Gastroesophageal sphincter (tissue), 4 donors: ENCODE measurements at places on chromosomes 7 and 10. TPM values are rescaled to one million over a fixed set of nuclear protein-coding genes. Genes with fewer than 3 reads are reported as not detected.

DNA sequence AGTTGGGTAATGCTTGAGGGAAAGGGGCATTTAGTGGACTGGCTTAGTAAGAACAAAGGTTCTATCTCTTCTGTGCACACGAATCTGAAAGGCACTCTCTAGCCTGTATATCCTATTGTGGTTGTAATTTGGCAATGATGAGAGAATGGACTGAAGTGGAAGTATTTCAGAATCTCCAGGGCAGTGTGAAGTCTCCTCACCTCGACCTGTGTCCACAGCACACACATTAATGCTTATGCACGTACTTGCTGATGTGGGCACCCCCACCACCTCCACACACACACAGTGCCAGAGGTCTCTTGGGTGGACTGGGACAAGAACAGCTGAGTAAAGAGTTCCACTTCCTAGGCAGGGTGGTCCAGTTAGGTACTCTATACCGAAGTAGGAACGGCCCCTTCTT is 6.9 kb downstream of the SMC3 start:
- no peak for ATAC-seq

- no peak for ATAC-seq
Observed at GRCh38 chr7:50805447-50806125, 22.9 kb upstream of the GRB10 start.

The CALCR gene
- not detected for total RNA-seq

DNA sequence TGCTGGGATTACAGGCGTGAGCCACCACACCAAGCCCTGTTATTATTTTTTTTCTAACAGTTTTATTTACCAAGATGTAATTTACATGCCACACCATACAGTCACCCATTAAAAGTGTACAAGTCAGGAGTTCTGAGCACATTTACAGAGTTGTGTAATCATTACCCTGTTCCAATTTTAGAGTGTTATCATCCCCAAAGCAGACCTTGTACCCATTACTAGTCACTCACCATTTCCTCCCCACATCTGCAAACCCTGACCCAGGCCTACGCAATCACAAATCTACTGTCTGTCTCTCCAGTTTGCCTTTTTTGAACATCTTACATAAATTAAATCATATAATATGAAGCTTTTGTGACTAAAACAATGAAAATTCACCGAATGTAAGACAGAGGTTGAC is 402.9 kb upstream of the FOXK1 start:
- no peak for ATAC-seq

DNA sequence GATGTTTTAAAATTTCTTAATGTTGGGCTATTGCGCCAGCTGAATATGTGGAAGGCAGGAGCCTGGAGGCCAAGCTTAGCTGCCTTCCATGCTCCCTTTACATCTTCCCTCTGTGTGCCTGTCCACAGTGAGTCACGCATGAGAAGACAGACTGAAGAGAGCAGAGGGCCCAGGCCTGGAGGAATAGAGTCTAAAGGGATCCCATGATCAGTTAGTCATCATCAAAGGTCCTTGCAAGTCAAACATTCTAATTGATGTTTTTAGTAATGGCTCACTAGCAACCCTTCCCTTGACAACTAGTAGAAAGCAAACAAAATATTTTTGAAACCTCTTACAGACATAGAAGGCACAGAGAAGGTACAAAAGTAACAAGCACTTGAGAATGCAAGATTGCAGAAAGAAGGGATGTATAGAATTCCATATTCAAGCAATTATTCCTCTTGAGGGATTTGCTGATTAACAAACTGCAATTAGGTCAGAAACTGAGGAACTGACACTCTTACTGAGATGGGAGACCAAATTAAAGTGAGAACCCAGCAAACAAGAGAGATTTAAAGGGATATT is 30.7 kb upstream of the APBB1IP start:
- no peak for ATAC-seq

DNA sequence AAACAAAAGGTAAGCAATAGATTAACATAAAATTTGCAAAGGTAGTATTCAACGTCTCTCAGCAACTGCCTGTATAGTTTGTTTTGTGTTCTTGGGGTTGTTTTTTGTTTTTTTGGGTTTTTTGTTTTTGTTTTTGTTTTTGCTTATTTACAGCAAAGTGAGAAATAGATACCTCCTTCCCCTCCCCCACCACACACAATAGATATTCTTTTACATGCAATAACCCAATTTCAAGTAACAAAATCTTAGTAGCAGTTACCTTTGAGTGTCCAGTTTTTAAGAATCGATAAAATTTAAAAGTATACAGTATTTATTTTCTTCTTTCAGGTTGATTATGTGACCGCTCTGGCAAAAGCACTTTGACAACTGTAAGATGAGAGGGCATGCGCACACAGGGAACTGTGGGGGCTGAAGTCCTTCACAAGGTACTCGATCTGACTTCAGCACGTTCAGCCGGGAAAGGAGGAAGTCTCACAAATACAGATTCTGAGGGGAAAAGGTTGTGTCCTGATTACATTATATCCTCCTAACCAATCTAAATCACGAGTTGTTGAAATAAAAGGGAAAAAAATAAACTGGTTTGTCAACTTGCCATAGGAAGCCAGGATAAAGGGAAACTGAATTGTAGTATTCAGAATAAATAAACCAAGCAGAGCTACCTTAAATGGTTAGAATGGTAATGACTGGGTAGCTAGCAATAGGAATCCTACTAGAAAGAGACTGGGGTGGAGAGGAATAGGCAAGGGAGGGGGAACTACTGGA is 47.8 kb downstream of the CPEB3 start:
- ATAC-seq: no peak

The STAM gene
- 19.5 TPM for total RNA-seq

GRCh38 chr7:56007891-56008290 is 43.4 kb downstream of the PSPH start:
- no peak for ATAC-seq

GRCh38 chr7:50329775-50330174 is 25.3 kb downstream of the IKZF1 start:
- ATAC-seq: no peak

The VSTM4 gene
- 25.1 TPM for total RNA-seq

DNA sequence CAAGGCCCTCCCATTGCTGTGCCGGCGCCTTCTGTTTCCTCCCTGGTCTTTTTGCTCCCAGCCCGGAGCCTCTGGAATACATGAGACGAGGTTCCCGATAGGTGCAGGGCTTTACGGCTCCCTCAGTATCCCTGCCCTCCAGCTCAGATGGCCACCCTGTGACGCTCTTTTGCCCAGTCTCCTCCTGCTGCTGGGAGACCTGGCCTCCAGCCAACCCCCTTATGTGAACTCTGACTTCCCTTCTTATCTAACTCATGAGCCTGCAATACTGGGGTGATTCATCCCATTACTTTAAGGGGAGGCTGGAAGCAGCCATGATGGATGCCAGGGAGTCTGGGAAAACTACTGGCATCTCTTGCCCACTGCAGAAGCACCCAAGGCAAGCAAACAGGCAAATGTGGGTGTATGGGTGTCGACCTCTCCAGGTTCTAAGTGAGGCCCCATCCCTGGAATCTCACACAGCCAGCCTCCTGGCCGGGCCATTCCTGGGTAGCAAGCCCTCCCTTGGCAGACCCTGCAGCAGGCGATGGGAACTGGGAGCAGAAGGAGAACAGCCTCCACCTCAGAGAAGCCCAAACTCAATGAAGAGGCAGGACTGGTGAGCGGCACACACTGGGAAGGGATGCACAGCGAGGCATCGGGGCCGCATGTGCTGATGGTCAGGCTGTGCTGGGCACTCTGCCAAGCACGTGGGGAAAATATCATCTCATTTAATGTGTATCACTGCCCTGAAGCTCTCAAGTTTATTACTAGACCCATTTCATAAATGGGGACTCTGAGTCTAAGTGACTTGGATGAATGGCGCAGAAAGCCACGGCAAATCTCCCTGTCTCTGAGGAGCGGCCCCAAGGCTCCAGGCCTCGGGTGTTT is 97.5 kb downstream of the FAM53B start:
- peak; percentile 47 for ATAC-seq

- ATAC-seq: no peak
Observed at GRCh38 chr7:136027160-136027559, 50.0 kb upstream of the MTPN start.

The TMEM196 gene
- total RNA-seq: not detected

DNA sequence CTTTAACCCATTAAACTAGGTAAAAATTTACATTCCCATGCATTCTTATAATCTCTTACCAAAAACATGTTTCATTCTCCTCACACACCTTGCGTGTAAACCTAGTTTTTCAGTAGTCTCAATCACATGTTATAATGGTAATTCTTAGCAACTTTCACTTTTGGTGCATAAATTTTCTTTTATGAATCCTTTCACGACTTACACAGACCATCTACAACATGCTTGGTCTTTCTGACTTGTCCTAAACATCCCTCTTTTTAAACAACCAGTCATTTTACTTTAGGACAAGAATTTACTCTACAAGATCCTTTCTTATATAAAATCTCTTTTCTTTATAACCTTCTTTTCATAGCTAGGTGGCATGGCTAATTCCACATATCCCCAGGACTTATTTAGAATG is 25.8 kb downstream of the FBXL13 start:
- ATAC-seq: no peak

DNA sequence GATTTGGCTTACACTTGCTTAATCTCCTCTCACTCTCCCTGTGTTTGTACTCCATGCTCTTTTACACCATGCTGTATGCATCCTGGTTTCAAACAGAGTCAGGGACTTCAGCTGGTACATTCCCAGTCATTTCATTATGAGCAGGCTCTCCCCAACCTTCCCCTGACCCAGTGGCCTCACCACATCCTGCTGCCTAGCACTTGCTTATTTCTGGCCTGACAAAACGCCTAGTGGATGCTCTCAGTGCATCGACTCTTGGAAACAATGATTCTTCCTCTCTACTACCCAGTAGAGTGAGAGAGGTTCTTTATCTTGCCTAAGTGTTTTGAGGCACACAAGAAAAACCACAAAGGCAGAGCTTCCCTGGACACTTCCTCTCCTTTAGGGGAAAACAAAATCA is 63.4 kb downstream of the CAV1 start:
- no peak for ATAC-seq

- ATAC-seq: no peak
Observed at GRCh38 chr10:58464956-58465355, 47.7 kb upstream of the BICC1 start.

GRCh38 chr10:121713486-121713885 is 115.2 kb upstream of the FGFR2 start:
- ATAC-seq: no peak

DNA sequence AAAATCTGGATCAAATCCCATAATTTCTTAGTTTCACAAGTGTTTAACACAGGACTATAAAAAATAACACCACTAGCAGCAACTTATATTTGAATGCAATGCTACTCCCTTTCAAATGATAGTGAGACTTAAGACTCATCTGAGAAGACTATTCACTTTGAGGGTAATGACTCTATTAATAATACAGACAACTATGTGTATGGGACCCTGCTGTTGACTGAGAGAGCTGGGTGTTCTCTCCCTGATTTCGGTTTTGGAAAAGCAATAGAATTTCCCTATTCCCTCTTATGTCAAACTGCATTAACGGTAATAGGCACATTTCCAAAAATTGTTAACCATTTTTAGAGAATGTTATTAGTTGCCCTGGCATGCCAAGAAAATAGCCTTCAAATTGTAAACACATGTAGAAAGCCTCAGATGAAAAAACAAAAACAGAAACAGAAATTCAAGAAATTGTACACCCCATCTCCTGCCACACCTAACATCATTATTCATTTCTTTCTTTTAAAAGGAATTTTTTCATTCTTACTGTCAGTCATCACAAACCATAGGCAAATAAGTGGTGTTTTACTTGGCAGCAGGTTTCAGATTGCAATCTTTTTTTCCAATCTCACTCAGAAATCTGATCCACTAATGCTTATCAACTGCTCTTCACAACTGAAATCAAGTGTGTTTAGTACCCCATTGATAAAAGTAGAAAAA is 153.7 kb downstream of the TFPI2 start:
- ATAC-seq: no peak

The XRCC2 gene
- 0.78 TPM for total RNA-seq

DNA sequence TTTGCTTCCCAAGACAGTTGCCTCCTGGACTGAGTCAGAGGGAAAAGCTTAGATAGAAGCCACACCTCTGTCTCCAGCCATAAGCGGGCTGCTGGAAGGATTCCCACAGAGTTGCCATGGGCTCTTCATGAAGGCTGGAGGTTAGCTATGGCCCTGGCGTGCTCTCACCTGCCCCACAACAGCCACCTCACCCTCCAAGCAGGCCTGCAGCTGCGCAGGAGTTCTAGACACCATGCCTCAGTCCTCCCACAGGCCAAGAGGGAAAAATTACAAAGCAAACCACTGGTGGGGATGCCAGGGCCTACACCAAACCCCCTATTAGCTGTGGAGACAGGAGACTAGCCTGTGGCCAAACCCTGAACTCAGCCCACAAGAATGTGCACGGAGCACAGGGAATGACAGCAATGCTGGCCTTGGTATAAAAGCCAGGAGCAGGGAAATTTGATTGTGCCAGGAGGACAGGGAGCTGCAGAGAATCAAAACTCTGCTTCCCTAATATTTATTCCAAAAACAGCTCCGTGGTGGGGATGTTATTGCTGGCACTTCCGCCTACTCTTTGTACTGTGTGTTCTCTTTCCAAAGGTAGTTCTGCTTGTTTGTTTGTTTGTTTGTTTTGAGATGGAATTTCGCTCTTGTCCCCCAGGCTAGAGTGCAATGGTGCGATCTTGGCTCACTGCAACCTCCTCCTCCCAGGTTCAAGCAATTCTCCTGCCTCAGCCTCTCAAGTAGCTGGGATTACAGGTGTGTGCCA is 60.3 kb upstream of the STK17A start:
- ATAC-seq: no peak

GRCh38 chr10:43024524-43024923 is 52.3 kb upstream of the RET start:
- no peak for ATAC-seq

DNA sequence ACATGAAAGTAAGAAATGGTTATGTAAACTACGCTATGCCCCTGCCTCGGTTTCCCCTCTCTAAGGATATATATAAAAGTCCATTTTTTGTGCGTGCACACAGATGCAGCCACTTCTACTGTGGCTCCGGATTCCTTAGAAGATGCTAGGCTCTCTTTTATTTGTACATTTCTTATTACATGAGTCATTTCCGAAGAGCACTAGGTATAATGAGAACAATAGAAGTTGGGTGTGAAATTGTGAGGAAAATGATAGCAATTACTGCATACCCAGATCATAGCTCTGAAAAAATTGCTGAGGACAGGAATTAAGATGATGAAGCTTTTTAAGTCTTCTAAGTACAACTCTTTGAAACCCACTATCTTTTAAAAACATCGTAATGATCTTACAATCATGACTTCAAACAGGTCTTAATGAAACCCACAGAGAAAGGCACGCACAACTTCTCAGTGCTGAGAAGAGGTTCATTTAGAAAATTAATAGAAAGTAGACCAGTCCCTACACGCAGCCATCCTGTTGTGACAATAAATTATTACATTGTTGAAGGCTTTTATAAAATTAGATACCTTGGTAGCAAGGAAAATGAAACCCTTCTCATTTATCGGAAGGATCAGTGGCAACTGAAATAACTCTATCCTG is 96.2 kb upstream of the FGFR2 start:
- ATAC-seq: no peak

DNA sequence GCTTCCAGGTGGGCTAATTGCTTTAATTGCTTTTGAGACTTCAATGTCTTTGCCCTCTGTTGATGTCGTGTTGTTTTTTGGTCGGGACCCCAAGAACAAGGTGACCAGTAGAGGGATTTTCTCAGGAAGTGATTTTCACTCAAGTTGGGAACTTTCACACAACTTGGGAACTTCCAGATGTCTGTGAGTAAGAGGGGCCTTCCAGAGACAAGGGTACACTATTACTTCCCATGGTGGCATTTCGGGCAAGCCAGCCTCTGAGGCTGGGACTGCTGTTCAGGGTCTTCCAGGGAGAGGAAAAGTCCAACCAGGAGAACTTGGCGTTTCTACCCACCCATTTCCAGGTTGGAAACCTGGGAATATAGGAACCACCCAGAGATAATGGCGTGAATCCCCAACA is 170.0 kb upstream of the CDCA7L start:
- ATAC-seq: no peak

GRCh38 chr10:54880996-54881395 is 80.0 kb upstream of the PCDH15 start:
- ATAC-seq: no peak
